ENCODE measurements at places on chromosomes 4 and X. TPM values are rescaled to one million over a fixed set of nuclear protein-coding genes. Genes with fewer than 3 reads are reported as not detected.
A peak's percentile ranks its signal among the peaks of the same experiment; 100 is the strongest.

GRCh38 chr4:86291180-86291579 lies 68.7 kb downstream of the MAPK10 start:
- no peak for DNase-seq

DNA sequence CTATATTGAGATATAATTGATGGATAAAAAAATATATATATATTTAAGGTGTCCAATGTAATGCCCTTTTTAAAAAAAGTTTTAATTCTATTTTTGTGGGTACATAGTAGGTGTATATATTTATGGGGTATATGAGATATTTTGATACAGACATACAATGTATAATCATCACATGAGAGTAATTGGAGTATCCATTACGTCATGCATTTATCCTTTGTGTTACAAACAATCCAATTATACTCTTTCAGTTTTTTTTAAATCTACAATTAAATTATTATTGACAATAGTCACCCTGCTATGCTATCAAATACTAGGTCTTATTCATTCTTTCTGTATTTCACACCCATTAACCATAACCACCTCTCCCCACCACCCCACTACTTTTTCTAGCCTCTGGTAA lies 66.3 kb upstream of the DIPK2B start:
- DNase-seq = no peak

- peak; percentile 61 for DNase-seq
Observed at GRCh38 chr4:168832763-168833575, 177.1 kb downstream of the CBR4 start.

DNA sequence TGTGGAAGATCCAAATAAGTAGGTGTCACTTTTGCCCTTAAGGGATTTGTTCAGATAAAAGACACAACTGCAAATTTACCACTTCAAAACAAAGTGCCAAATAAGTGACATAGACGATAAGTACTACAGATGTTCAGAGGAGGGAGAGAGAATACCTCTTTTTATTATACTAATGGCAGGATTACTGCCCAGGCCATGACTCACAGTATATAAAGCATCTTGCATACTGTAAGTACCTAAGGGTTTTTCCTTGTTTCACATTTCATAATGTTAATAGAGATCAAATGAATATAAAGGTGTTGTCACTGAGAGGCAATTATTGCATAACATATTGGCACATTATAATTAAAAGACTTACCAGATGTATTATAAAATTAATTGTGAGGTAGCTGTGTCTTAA lies 46.4 kb downstream of the PTPN13 start:
- DNase-seq = no peak

DNA sequence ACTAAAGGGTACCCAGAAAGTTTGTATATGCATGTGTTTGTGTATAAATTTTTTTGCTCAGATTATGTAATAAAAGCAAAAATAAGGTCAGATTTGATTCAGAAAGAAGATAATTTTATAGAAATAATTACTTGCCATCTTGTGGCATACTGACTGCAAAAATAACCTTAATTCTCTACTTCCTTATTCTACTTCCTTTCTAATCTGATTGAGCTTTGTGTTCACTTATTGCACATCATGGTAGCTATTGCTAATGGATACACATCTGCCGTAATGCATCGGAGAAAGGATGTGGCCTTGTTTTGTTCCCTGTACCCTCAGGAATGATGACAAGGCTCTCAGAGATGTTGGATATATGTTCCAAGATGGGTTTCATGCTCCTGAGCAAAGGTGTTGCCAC lies 10.5 kb upstream of the GNPDA2 start:
- DNase-seq = no peak

DNA sequence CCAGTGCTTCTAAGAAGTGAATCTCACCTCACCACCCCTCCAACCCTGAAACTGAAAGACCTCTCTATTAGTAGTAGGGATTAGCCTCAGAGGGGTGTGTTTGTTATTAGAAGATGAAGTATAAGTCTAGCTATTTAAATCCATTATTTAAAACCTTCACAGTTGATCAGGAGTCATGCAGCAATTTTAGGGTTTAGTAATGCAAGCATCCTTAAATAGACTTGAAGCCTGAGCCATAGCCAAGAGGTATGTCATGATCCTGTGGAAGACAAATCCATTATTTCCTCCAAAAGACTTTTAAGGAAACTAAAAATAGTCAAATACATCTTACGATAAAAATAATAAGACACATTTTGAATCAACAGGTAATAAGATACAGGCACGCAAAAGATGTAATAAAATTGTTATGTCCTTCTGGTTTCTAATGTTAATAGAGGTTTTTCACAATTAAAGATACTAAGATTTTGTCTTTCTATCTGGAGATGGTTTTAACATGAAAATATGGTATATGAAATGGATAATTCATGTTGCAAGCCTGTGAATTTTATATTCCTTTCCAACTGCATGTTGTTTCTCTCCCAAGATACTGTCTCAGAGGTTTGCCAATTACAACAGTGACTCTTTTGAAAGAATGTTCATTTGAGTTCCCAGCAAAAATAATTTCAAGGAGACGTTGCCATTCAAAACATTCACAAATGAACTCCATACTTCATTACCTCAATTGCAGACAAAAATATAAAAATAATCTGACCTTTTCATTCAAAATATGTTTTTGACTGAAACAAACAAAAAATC lies 68.0 kb downstream of the LUZP4 start:
- no peak for DNase-seq

DNA sequence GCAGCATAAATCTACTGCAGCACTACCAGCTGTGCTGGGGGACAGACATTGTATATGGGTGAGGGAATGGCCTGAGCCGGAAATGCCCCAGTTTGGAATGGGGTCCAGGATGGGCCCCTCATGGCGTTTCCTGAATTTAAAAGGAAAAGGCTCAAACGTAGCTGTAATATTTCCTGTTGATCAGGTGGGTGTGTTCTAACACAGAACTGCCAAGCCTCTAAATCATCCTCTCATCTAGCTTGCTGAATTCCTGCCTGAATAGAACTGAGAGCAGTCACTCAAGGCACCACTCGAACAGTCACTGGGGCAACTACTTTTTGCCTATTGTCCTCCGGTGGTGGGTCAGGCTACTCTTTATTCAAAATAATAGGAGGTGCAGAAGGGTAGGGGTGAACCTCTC lies 28.7 kb downstream of the ADH6 start:
- DNase-seq = no peak

DNA sequence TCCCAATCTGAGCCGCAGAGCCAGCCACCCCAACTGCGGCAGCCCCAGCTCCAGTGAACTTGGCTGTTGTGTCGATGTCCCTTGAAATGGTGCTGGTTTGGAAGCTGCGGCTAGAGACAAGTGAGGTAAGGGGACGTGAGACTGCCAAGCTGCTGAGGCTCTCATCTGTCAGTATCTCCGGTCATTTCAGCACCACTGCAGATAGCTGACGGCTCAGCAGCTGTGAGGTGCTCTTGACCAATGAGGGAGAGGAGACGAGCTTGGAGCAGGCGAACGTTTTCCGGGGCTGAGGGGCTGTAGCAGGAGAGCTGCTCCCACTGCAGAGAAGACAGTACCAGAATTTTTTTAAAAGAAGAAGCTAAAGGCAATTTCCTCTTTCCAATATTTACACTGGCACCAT lies 175.5 kb upstream of the CASK start:
- DNase-seq = peak; percentile 17

GRCh38 chr4:88606832-88607231 lies 14.6 kb downstream of the HERC3 start:
- DNase-seq = no peak

GRCh38 chrX:10519278-10519677 lies 101.1 kb downstream of the MID1 start:
- DNase-seq = no peak

- DNase-seq = no peak
Observed at GRCh38 chr4:100042711-100043110, 92.6 kb upstream of the H2AZ1 start.

The SETD7 gene
- total RNA-seq = 50.7 TPM

The CT83 gene
- not detected for total RNA-seq

The HSFX2 gene
- not detected for total RNA-seq

The NEIL3 gene
- 0.11 TPM for total RNA-seq

The SPANXN3 gene
- total RNA-seq = not detected
